Occipital lobe (tissue), 3 donors: ENCODE measurements at places on chromosomes 2 and 18. TPM values are rescaled to one million over a fixed set of nuclear protein-coding genes. Genes with fewer than 3 reads are reported as not detected.

The IL36RN gene
- total RNA-seq, result not detected

The CRYBA2 gene
- total RNA-seq, result not detected

The PARD6G gene
- total RNA-seq, result 9.5 TPM

The MORN2 gene
- 16.7 TPM for total RNA-seq

The HOXD13 gene
- not detected for total RNA-seq

The RESP18 gene
- not detected for total RNA-seq

The DOCK10 gene
- total RNA-seq, result 8.3 TPM

The BMP10 gene
- not detected for total RNA-seq

The IL37 gene
- total RNA-seq, result not detected

The MEP1B gene
- 0.78 TPM for total RNA-seq

The DSC3 gene
- 0.78 TPM for total RNA-seq

The CYP27C1 gene
- total RNA-seq, result 2.2 TPM
